Fibroblast of lung (primary cell): ENCODE measurements at places on chromosomes 7 and 10.

DNA sequence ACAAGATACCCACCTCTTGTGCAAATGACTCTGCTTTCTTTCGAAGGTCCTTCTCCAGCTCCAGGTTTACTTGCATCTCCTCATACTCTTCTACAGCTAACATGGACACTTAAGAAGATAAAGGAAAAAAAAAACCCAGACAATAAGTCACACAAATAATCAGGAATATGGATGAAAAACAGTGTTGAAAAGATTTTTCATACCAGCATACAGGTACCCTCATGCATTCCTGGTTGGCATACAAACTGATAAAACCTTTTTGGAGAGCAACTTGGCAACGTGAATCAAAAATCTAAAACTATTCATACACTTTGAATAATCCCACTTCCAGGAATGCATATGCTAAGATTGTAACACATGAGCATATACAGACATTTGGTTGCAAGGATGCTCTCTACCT, 60.1 kb downstream of the SHTN1 start:
- H3K4me3 ChIP-seq: no peak overlapping the region
- H3K36me3 ChIP-seq: no peaks in the 10 kb centered on the region
- peaks cover 2% of the 10 kb centered on the region for H3K4me1 ChIP-seq
- DNase-seq: no peak
- H3K27me3 ChIP-seq: no peaks in the 10 kb centered on the region

DNA sequence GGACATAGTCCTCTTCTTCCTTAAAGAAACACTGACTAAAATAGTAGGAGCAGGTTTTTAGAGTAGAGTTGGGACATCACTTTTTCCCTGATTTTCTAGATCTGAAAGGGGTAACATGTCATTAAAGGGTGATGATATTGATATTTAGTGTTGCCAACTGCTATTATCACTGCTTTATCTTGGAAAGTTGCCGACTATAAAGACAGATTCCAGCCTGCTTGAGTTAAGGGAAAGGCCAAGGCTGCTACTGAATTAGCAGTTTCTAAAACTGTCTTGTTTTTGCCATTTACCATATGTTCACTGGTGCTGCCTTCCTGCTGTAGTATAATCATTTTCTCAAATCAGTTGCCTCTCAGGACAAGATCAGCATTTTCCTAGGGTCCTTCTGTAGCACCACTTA, 29.7 kb downstream of the AP3M1 start:
- H3K36me3 ChIP-seq: peaks cover 22% of the 10 kb centered on the region
- peak; percentile 19 for DNase-seq
- H3K27ac ChIP-seq: no peak overlapping the region
- H3K27me3 ChIP-seq: no peaks in the 10 kb centered on the region
- H3K4me1 ChIP-seq: peaks cover 10% of the 10 kb centered on the region

DNA sequence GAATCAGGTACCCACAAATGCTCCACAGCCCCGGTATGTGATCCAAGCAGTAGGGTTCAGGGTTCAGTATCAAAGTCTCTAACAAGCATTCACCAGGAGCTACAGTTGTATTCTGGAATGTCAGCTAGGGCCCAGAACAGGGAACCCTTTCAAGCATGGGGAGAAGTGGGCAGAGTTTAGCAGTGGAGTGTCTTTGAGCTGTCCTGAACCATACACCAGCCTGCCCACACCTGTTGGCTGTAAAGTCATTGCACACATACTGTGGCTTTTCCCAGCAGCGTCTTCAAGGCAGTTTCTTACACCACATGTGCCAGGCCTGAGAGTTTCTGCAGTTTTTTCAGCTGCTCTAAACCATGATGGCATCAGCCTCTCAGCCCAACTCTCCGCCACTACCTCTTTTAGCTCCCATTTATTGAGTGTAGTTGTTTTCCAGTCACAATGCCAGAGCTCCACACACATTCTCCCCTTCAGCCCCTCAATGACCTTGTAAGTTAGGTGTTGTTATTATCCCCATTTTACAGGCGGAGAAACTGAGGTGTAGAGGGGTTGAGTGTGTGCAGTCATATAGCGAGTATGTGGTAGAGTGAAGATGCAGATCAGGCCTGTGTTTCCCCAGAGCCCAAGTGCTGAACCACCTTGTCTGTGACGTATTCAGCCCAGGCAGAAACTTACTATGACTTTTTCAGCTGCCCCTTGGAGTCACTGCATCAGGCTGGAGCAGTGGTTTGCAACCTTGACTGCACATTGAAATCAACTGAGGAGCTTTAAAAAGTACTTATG, 83.1 kb downstream of the CHN2 start:
- no peaks in the 10 kb centered on the region for H3K36me3 ChIP-seq
- peaks cover 2% of the 10 kb centered on the region for H3K27me3 ChIP-seq
- no peak overlapping the region for H3K4me3 ChIP-seq
- H3K27ac ChIP-seq: no peak overlapping the region
- no peak for DNase-seq

GRCh38 chr10:44674536-44675386, 236.4 kb upstream of the TMEM72 start:
- peak; percentile 40 for DNase-seq
- H3K27me3 ChIP-seq: no peaks in the 10 kb centered on the region

DNA sequence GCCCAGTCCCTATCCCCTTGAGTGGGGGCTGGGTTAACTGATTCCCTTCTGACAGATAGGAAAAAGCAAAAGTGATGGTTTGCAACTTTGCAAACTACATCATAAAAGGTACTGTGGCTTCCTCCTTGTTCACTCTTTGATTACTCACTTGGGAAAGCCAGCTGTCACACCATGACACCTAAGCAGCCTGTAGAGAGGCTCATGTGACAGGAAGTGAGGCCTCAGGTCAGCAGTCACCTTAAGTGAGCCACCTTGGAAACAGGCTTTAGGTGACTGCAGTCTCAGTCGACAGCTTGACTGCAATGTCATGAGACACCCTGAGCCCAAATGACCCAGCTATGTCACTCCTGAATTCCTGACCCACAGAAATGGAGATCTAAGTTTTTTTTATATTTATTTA, 4.3 kb upstream of the CHCHD2 start:
- H3K27ac ChIP-seq: no peak overlapping the region
- no peaks in the 10 kb centered on the region for H3K36me3 ChIP-seq
- DNase-seq: no peak
- no peak overlapping the region for H3K4me3 ChIP-seq

- no peak for DNase-seq
- no peaks in the 10 kb centered on the region for H3K27me3 ChIP-seq
- no peak overlapping the region for H3K4me3 ChIP-seq
- H3K27ac ChIP-seq: no peak overlapping the region
- peaks cover 2% of the 10 kb centered on the region for H3K4me1 ChIP-seq
- H3K36me3 ChIP-seq: no peaks in the 10 kb centered on the region
These were observed 58.9 kb downstream of the HIBADH start for GRCh38 chr7:27603813-27604212.

DNA sequence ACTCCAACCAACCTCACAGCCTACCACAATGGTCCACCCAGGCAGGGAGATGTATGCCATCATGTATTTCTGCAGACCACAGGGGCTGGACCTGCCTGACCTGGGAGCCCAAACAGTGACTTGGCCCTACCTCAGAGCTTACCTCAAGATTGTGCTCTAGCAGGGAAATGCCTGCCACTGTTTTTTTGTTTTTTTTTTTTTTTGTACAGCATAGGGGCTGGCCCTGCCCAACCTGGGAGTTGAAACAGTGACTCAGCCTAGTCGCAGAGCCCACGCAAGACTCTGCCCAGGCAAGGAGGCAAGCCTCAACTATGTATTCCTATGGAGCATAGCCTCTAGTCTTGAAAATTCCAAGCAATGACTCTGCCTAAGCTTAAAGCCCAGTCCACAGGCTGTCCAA, 39.3 kb upstream of the CDK6 start:
- no peak overlapping the region for H3K4me3 ChIP-seq
- H3K4me1 ChIP-seq: no peaks in the 10 kb centered on the region
- H3K36me3 ChIP-seq: no peaks in the 10 kb centered on the region
- H3K27me3 ChIP-seq: no peaks in the 10 kb centered on the region
- H3K27ac ChIP-seq: no peak overlapping the region

DNA sequence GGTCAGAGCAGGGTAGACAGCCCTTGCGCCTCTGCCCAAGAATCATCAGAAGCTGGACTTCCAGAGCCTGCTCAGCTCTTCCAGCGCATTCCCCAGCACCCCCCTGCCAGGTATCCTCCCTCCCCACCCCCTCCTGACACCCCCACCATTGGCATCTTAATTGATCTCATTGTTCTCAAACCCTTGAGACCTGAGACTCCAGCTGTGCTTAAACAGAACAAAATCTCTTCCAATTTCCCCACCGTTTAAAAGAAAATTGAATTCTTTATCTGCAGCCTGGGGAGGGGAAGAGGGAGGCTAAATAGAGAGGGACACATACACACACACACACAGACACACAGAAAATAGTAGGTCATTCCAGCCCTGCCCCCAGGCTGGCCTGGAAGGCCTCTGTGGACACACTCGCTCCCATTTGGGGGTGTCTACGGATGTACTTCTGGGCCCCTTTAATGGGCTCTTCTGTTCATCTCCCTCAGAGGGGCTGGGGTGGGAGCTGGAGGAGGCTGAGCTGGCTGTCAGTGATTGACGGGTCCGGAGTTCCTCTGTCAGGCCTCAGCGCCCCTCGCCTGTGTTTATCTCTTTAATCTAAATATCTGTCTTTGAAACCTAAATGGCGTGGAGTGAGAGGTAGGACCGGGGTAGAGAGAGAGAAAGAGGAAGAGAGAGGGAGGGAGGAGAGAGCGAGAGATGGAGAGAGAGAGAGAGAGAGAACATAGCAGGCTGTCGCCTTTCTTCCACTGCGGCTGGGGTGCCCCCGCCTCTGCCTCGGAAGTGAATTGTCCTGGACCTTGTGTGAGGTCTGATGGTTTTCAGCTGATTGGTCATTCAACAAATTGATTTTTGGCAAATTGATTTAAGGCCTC, 61.7 kb downstream of the C10orf105 start:
- H3K27me3 ChIP-seq: peaks cover 2% of the 10 kb centered on the region
- no peaks in the 10 kb centered on the region for H3K4me1 ChIP-seq
- no peak overlapping the region for H3K4me3 ChIP-seq
- no peaks in the 10 kb centered on the region for H3K36me3 ChIP-seq

GRCh38 chr7:111872450-111873325, 310.4 kb upstream of the IMMP2L start:
- H3K27ac ChIP-seq: no peak overlapping the region
- no peaks in the 10 kb centered on the region for H3K36me3 ChIP-seq
- no peak overlapping the region for H3K4me3 ChIP-seq
- peaks cover 5% of the 10 kb centered on the region for H3K4me1 ChIP-seq

DNA sequence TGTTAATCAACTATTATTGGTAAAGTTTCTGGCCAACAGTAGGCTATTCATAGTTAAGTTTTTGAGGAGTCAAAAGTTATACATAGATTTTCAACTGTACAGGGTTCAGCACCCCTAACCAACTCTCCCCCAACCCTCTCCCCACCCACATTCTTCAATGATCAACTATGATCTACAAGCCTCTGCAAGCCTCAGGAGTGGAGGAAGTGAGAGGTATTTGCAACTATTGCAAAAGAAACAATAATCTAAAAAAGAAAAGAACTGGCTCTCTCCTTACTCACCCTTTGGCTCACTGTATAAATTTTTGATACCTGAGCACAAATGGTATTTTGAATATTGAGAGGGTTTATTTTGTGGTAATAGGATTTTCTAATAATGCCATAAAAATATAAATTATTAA, 179.8 kb downstream of the IPMK start:
- H3K27ac ChIP-seq: no peak overlapping the region
- no peaks in the 10 kb centered on the region for H3K27me3 ChIP-seq
- no peak overlapping the region for H3K4me3 ChIP-seq

- no peak overlapping the region for H3K4me3 ChIP-seq
- DNase-seq: peak; percentile 71
- H3K27me3 ChIP-seq: no peaks in the 10 kb centered on the region
- no peaks in the 10 kb centered on the region for H3K36me3 ChIP-seq
These were observed 36.9 kb downstream of the ENTPD1 start for GRCh38 chr10:95792874-95793285.

DNA sequence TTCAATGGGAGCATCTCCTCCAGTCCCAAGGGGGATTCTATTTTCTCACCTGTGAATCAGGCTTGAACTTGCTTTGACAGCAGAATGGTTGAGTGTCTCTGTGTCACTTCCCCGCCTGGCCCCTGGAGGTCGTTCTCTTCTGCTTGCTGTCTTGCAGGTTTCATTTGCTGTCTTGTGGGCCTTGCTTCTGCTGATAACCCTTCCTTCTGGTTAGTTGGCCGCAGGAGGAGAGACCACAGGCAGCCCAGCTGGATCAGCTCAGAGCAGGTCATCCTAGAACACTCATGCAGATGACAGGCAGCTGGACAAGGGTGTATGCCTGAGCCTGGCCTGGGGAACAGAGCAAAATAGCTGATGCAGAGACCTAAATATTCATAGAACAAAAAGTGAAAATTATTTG, 344.2 kb upstream of the ADARB2 start:
- H3K4me1 ChIP-seq: no peaks in the 10 kb centered on the region
- H3K4me3 ChIP-seq: no peak overlapping the region

- H3K36me3 ChIP-seq: no peaks in the 10 kb centered on the region
- DNase-seq: no peak
- H3K4me1 ChIP-seq: no peaks in the 10 kb centered on the region
- no peaks in the 10 kb centered on the region for H3K27me3 ChIP-seq
- no peak overlapping the region for H3K4me3 ChIP-seq
These were observed 20.9 kb downstream of the PSPH start for GRCh38 chr7:56030340-56030739.

GRCh38 chr7:139109188-139109982, at the start of gene ZC3HAV1:
ZC3HAV1 (minus strand) TSS chr7:139109720; CDS start chr7:139109331, 389 bp downstream.
- H3K4me1 ChIP-seq: peaks cover 4% of the 10 kb centered on the region
- no peaks in the 10 kb centered on the region for H3K36me3 ChIP-seq
- H3K27ac ChIP-seq: peak within 1 kb of the TSS; percentile 89
- DNase-seq: peak; percentile 95
- H3K27me3 ChIP-seq: no peaks in the 10 kb centered on the region

GRCh38 chr10:30589441-30589840, 40.1 kb downstream of the LYZL2 start:
- H3K4me3 ChIP-seq: no peak overlapping the region
- no peak for DNase-seq
- H3K36me3 ChIP-seq: no peaks in the 10 kb centered on the region
- no peak overlapping the region for H3K27ac ChIP-seq
- H3K27me3 ChIP-seq: peaks cover 13% of the 10 kb centered on the region

GRCh38 chr10:590721-591120, 98.7 kb downstream of the DIP2C start:
- H3K27me3 ChIP-seq: no peaks in the 10 kb centered on the region
- H3K4me3 ChIP-seq: no peak overlapping the region
- no peak for DNase-seq
- H3K27ac ChIP-seq: no peak overlapping the region
